Cardiac septum (tissue), 1 donor: ENCODE measurements at places on chromosomes 4 and X. TPM values are rescaled to one million over a fixed set of nuclear protein-coding genes. Genes with fewer than 3 reads are reported as not detected.

Gene ZNF732
- 0.13 TPM for total RNA-seq

Gene RS1
- total RNA-seq, result not detected

Gene EPGN
- total RNA-seq, result not detected

Gene PDLIM3
- total RNA-seq, result 265 TPM

Gene ZBED1
- 45.1 TPM for total RNA-seq

GRCh38 chr4:151700566-151701316 lies 60.1 kb downstream of the GATB start:
- no peak for DNase-seq

DNA sequence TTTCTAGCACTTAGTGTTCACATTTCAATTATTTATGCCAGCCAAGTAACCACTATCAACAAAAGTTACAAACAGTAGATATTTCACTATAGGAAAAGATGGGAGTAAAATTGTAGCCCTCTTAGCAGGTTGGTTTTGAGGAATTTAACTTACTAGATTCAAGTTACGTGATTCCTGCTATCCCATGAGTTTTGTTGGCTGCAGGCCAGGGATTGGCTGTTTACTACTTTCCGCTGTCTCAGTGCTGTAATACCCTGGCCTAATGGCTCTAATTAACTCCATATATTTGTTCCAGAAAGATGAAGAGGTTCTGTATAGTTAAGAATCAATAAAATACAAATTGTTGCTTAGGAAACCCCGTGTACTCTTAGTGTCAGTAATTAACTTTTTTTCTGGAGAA lies 55.5 kb upstream of the MAGED1 start:
- DNase-seq, result no peak

GRCh38 chrX:70264784-70265183 lies 3.4 kb upstream of the ARR3 start:
- DNase-seq, result no peak

DNA sequence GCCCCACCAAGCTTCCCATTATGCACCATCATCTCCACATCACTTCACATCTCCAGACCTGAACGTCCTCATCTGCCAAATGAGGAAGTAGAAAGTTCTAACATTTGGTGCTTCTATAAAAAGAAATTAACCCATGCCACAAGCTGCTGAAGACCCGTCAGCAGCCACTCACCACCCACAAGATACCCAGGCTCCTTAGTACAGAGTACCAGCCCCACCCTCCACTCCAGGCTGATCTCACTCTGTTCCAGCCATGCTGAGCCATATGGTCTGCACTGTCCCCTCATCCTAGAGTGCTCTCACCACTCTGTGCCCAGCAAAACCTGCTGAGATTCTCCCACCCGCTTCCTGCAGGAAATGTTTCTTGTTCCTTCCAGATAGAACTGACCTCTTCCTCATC lies 240.8 kb upstream of the PPARGC1A start:
- no peak for DNase-seq

- DNase-seq, result no peak
Observed at GRCh38 chr4:185381288-185382196, 14.2 kb downstream of the LRP2BP start.

- DNase-seq, result no peak
Observed at GRCh38 chr4:185488650-185489049, 17.1 kb upstream of the CCDC110 start.

DNA sequence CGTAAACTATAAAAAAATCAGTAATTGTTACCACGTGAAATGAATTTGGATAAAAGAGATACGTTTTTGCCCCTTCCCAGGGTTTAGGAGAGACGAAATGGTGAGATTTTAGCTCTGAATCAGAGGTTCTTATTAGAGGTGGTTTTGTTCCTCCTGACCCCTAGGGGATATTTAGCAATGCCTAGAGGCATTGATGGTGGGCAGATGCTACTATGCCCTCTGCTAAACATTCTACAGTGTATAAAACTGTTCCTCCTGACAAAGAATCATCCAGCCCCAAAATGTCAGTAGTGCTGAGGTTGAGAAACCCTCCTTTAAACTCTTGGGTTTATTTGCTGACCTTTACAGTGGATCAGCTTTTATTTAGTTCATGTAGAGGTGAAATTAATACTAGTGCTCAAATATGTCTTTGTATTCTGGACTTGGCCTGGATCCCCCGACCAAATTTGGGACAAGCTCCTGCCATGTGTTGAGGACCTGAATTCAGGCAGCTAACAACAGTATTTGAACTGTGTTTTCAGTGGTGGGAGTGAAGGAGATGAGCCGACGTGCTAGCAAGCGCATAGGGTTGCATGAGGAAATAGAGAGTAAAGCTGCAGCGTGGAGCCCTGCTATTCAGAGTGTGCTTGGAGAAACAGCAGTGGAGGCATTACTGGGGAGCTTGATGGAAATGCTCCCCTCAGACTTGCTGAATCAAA lies 126.1 kb downstream of the PTTG2 start:
- no peak for DNase-seq

DNA sequence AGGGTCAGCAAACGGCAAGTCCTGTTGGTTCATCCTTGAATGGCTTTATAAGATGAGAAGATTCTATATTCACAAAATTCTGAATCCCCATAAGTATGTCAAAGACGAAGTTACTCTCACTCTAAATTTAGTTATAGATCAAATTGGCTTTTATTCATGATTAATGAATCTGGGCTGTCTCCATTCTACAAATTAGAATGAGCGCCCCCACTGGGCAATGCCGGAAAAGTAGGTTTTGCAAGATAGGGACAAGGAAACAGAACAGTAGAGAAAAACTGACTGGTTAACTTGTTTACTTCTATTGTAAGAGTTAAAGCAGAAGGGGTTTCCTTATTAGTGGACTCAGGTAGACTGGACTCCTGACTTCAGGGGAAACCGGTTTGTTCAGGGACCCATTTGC lies 100.3 kb downstream of the F11 start:
- no peak for DNase-seq

DNA sequence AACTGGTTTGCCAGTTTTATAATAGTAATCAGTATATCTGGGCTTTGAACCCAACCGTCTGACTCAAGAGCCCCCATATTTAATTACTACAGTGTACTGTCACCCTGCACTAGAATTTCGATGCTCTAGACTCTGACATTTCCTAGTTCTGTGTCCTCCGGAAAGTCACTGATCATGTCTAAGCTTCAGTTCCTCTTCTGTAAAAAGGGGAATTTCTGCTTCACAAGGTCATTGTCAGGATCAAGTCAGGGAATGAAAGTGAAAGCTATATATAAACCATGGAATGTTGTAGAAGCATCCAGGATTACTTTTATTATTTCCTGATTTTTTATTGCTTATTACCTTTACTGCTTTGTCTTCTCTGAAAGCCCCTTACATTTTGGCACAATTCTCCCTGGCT lies 4.0 kb upstream of the KCNIP4 start:
- no peak for DNase-seq

- DNase-seq, result no peak
Observed at GRCh38 chr4:37837446-37837845, 11.0 kb downstream of the PGM2 start.

DNA sequence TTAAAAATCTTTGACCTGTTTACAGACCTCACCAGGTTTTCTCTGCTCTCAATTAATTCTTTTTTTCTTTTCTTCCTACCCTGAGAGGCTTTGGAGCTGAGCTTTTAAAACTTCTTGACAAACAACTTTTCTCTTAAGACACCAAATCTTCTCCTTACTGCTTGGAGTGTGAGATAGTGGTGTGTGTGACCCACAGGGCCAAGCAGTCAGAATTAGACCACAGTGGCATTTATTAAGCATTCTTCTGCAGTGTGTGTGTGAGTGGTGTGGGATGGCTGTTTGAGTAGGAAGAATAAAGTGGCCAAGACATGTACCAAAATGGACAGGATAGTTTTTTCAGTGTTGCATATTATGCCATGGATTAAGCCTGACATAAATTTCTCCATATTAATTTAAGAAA lies 665.1 kb downstream of the RAPGEF2 start:
- DNase-seq, result no peak

GRCh38 chr4:8440492-8441311 lies at the start of the genes ACOX3 and TRMT44:
TSS of gene ACOX3 (minus strand) at chr4:8440723. CDS start at chr4:8416521, 24,202 bp downstream.
TSS of gene TRMT44 (plus strand) at chr4:8440777. CDS start at chr4:8440823, 46 bp downstream.
- peak; percentile 95 for DNase-seq

DNA sequence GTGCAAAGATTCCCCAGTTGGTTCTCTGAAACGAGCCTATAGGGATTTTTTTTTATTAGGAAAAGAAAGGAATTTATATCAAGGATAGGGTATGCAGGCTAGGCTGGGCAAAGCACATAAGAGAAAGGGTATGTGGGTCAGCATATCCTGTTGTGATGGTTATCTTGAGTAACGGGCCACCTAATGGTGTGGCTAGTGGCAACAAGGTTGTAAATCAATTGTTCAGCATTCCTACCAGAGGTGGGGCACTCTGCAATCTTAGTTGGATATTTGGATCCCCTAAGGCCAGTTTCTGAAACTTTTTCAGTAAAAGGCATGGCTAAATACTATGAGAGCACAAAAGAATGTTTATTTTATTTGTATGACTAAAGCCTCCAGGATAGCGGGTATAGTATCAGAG lies 42.7 kb downstream of the DCAF12L1 start:
- no peak for DNase-seq
